ENCODE measurements at places on chromosomes 5 and 9.
A peak's percentile ranks its signal among the peaks of the same experiment; 100 is the strongest.

DNA sequence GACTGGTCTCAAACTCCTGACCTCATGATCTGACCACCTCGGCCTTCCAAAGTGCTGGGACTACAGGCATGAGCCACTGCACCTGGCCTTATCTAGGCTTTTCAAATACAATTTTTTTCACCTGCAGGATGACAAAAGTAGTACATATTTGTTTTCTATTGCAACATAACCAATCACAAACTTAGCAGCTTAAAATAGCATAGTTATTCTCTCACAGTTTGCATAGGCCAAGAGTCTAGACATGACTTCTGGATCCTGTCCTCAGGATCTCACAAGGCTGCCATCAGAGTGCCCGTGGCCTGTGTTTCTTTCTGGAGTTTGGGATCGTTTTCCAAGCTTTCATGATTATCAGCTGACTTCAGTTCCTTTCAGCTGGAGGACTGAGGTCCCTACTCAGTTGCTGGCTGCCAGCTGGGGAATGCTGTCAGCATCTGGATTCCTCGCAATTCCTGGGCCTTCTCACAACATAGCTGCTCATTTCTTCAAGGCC lies 348.9 kb downstream of the ARHGEF28 start:
- peak; percentile 9 for DNase-seq

DNA sequence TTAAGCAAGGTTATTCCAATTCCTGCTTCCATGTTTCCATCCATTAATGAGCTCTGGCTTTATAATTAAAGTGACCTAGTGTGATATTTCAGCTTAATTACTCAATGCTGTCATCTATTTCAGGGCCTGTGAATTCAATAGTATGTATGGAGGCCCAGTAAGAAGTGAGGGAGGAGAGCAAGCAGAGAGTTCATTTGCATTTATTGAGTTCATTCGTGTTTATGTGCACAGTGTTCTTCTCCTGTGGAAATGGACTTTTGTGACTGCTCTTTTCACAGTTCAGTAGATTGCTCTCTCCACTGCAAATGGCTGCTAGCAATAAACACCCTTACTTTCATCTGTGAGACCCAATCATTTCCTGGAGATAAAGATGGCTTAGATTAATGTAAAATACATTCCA lies 130.9 kb downstream of the CEMIP2 start:
- DNase-seq, result no peak

GRCh38 chr9:125189011-125189360 lies 617 bp downstream of the PPP6C start:
- no peak for DNase-seq

DNA sequence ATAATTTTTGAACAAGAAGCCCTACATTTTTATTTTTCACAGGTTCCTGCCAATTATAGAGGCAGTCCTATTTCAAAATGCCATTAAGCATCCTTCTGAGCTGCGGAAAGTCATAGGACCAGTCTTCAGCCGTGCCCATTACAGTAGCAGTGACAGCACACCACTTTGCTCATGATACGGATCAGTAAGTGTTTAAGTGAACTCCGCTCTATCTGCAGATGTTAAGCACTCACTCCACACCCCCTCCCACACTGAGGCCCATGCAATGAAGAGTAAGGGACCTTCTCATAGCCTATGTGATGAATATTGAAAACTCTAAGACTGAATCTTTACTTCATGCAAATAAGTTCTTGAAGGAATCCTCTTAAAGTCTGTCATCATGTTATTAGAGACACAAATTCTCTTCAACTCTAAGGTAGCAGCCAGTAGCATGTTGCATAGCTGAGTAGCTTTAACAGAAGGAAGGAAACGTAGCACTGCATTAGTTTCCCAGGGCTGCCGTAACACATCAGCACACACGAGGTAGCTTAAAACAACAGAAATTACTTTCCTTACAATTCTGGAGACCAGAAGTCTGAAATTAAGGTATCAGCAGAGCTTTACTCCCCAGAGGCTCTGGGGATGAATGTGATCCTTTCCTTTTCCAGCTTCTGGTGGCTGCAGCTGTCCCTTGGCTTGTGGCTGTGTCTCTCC lies 20.3 kb upstream of the TAF11L2 start:
- no peak for DNase-seq

DNA sequence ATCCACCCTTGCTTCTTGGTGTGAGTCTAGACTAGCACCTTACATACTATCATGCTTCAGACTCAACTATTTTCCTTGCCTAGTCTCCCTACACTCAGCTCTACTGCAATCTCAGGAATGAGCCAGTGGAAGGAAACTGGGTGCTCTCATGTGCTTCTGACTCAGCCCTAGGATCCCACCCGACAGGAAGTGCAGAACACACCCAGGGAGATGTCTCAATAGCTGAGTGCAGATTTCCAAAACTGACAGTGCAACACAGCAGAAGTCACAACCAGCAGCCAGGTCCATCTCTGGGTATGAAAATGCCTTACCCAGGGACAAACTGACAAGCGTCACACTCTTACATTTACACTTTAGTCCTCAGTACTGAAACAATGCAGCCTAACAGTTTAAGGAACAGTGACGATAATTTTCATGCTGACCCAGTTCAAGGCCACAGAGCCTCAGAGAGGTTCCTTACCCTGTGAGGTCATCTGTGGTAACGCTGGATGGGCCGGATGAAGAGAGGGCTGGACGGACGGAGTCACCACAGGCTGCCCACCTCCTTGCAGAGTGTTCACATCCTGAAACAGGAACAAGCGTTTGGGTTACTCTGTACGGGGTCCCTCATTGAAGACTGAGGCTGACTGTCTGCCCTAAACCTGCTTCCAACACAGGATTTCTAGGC lies 33.0 kb downstream of the FKBP15 start:
- DNase-seq, result no peak

- no peak for DNase-seq
Observed at GRCh38 chr5:72251386-72251785, 68.7 kb downstream of the MRPS27 start.

GRCh38 chr5:73815631-73816030 lies 189.6 kb downstream of the ARHGEF28 start:
- no peak for DNase-seq

DNA sequence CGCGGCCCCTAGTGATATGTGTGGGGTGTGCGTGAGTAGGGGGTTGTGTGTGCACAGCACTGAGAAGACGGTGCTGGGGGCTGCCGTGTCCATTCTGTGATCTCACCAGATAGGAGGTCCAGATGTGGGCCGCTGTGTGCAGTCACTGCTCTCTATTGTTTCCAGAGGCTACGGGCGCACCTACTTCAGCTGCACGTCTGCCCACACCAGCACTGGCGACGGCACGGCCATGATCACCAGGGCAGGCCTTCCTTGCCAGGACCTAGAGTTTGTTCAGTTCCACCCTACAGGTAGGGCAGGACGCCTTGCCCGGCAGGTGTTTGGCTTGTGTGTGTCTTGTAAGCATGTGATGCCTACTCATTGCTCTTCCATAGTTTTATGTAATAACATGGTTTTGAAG lies 12.6 kb downstream of the SDHA start:
- DNase-seq, result no peak

DNA sequence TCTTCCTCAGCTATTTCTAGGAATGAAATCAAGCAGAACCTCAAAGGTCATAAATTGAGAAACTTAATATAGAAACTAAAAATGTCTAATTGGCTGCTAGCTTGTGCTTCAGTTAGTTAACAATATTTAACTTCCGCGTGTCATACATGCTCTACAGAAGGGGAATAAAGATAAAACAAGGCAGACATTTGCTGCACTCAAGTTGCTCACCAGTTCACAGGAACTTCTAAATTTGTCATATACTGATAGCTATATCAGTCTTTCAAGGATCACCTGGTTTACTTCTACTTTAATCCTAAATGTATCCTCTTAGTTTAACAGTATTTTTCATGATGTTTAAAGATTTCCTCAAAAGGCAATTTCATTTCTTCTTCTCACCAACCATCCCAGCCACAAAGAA lies 8.4 kb downstream of the CCNH start:
- no peak for DNase-seq

DNA sequence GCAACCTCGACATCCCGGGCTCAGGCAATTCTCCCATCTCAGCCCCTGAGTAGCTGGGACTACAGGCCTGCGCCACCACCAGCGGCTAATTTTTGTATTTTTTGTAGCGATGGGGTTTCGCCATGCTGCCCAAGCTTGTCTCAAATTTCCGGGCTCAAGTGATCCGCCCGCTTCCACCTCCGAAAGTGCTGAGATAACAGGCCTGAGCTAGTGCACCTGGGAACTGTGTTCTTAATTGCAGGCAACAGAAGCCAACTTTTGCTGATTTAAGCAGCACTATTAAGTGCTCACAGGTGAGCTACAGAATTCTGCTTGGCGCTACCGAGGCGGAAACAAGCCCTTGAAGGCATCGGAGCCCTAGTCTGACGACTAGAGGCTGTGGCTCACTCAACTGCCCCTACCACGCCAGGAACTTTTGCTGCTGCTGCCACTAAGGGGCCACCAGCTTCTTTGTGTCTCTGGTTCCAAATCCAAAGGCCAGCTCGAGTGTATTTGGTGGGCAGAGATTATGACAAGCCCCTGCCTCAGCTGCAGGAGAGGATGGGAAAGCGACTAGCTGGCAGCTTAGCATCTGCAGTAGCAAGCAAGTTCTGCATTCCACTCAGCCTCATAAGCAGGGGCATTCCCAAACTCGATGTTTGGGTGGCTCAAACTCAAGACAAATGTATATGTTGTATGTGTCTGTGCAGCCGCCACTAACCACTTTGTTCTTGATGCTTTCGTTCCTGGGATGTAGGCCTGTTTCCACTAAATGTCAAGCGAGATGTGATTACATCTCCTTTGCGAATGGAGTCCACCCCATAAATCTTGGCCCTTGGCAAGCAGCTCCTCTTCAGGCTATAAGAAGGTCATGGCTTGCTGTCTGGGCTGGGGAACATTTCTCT lies 10.6 kb upstream of the HMCN2 start:
- DNase-seq, result no peak

- no peak for DNase-seq
Observed at GRCh38 chr9:133943036-133943780, 48.9 kb downstream of the VAV2 start.

DNA sequence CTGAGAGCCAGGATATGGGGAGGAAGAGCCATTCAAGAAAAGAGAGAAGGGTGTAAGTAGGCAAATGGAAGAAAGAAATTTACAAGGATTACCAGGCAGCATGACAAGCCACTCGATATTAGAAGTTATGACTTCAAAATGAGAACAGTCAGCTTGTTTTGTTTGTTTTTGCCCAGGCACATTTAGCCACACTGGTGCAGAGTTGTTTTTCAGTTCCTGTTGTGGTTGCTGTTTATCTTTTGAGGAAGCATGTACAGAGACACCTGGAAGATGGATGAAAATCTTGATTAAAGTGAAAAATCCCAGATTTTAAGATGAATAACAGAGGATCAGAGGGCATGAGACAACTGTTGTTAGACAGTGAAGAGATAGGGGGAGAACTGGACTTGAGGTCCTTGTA lies 199.1 kb downstream of the MTRR start:
- no peak for DNase-seq

Data from HuH-7.5 (cell line).